ENCODE measurements at places on chromosomes 5 and 9.

DNA sequence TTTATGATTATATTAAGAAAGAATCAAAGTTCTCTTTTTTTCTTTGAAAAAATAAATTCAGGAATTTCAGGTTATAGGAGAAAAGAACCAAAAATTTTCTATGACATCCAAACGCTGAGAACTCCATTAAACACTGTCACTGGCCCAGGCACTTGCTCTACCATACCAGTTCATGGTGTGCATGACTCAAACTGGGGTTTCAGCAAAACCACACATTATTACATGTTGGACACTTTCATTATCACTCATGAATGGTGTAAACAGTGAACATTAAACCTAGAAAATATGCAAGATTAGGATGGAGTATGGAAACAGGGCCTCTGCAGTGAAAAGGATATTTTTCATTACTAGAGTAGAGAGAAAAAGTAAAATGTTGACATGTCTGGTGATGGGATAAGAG lies 369.9 kb upstream of the FAM174A start:
- DNase-seq: no peak

DNA sequence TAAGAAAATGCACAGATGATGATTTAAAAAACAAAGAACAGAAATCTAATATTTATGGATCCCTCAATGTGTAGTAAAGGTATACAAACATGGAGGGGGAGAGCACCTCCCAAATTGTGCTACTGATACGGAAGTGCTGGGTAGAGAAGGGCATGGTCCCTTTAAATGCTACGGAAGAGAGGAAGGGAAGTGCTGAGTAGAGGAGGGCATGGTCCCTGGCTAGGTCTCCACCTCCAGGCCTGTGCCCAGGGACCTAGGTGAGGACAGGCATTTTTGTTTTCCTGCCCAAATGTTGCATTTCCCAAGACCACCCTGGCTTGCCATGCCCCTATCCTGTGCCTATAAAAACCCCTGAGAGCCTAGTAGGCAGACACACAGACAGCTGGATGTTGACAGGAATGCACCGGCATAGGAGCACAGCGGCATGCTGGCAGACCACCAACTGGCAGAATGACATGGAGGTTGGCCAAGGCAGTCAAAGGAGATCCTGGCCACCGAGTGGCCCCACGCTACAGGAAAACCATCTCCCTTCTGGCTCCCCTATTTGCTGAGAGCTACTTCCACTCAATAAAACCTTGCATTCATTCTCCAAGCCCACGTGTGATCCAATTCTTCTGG lies 62.1 kb upstream of the SPDL1 start:
- no peak for DNase-seq

- DNase-seq: no peak
Measured at GRCh38 chr5:15515229-15515628, 15.2 kb downstream of the FBXL7 start.

DNA sequence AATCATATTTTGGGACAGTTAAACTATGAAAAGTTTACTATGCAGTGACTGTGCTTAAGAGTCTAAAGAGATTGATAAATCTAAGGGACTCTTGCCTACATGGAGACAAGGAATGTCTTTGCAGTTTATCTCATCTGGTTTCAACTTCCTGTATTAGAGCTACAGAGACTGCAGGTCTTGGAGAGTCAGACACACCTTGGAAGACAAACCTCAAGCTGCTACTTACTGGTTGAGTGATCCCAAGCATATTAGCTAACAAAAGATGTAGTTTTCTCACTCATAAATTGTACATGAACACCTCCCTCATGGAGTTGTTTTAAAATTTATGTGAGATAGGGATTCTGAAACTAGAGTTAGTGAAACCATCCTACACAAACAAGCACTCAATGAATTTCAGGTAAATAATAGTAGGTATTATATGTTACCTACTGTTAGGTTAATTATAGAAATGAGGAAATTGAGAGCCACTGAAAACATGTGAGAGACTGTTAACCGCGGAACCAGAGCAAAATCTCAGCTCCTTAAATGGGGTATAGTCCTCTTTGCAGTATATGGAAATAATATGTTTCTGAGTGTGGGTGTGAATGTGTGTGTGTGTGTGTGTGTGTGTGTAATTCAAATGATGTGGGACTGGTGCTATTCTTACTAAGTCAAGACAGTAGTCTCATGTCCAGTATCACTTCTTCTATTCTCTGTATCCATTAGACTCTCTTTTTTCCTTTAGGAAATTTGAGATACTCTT lies 752.1 kb downstream of the DTWD2 start:
- DNase-seq: no peak

Measured in lower lobe of right lung (tissue), 2 donors.